ENCODE measurements at places on chromosomes 5 and 9.

DNA sequence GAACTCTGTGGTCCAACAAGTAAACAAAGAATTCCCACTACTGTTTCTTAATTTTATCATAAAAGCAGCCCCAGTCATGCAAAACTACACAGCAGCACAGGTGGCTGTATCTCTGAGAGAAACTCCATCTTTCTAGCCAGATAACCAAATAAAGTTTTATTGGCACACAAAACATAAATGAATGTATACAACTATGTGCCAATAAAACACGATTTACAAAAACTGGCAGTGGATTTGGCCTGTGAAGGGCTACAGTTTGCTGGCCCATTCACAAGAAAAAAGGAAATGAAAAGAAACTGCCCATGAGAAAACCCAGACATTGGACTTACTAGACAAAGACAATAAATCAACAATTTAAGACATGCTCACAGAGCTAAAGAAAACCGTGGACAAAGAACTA, 10.6 kb downstream of the FBXL17 start:
- no peak for DNase-seq

- DNase-seq: no peak
Measured at GRCh38 chr9:16221822-16222547, 648.5 kb downstream of the BNC2 start.

- DNase-seq: no peak
Measured at GRCh38 chr9:91818225-91818585, 131.8 kb downstream of the ROR2 start.

DNA sequence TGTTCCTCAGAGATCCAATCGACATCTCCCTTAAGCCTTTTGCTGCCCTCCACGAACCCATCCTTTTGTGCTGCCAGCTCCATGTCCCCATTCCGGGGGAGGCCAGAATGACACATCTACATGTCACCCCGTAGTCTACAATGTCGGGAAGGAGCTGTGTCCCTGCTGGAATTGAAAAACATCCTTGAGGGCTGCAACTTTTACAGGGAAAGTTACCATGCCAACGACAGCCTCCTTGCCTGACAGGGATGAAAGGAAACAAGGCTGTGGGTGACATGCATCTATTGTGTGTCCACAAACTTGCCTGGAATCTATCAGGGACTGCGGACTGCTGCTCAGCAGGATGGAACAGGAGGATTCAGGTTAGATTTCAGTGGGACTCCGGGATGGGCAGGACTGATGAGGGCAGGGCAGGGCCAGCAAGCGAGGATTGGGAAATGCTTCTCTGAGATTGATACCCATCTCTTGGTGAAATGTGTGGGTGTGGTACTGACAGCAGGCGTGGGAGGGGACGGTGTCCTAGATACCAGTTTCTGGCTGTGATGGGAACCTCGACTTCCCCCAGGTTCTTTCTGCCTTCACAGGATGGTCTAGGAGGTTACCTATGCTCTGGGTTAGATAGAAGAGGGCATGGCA, 25.5 kb downstream of the EGR1 start:
- DNase-seq: no peak

GRCh38 chr5:61018062-61018461, 73.1 kb downstream of the NDUFAF2 start:
- DNase-seq: no peak

DNA sequence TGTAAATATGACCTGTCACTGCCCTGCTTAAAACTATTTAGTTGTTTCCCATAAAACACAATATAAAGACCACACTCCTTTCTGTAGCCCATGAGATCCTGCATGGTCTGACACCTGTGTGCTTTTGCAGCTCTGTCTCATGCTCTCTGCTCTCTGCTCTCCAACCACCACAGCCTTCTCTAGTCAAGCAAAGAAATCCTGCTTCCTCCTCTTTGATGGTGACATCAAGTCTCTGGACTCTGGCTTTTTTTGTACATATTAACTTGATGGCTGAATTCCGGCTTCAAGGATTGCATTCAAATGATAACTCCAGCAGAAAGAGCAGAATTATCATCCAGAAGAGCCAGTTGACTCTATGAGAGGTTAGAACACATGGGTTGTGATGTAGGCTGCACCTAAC, 58.2 kb downstream of the CHSY3 start:
- DNase-seq: no peak

- DNase-seq: no peak
Measured at GRCh38 chr5:103918668-103919367, 356.2 kb upstream of the NUDT12 start.

DNA sequence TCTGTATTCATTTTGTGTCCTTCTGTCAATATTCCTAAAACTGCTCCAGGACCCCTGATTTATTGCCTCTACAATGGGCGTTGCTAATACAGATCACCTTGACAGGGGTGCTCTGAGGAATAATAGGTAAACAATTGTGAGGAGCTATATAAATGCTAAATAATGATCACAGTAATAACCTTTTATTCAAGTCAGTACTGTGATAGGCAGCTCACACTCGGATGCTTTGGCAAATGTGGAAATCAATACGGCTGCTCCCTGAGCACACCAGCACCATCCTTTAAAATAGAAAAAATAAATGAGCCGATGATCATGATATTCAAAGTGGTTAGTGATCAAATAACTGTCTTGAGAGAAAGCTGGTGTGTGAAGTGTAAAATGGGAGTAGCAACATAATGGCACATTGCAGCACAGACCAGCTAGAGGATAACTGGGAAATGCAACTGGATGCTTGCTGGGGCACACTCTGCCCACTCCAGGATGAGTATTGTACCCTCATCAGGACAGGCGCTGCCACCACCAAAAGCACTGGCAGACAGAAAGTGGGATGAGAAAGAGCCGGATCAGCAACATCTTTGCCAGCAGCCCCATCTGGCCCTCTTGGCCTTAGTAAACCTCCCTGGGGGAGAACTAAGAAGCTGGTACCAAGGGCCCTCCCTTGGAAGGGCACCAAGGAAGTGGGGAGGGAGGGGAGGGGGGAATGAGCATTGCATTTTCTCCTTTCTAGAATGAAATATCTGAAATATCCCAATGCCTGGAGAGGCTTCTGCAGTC, 69.4 kb upstream of the SPATA31D4 start:
- no peak for DNase-seq

GRCh38 chr5:180071531-180072255, at the start of gene RNF130:
TSS of gene RNF130 (minus strand) at chr5:180071759. CDS start at chr5:180071702, 57 bp downstream.
- peak; percentile 88 for DNase-seq

- DNase-seq: no peak
Measured at GRCh38 chr9:33378121-33378795, 24.1 kb downstream of the AQP7 start.

DNA sequence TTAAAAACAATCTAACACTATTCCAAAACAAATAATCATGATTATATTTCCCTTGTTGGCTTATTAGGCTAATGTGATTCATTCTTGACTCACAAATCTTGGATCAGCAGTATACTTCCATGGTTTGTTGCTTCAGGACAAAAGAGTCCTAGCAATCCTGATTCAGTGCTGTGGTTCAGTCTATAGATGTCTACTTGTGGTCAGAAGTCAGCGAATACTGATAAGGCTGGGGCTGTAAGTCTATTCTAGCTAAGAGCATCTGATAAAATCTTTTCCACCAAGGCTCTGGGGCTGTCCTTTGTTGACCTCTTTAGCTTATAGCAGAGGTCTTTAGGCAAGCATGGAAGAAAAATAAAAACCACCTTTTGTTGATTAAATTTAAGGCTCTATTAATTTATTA, 4.4 kb upstream of the SMIM3 start:
- DNase-seq: no peak

GRCh38 chr5:10485142-10485795, 43.6 kb downstream of the ROPN1L start:
- DNase-seq: no peak

GRCh38 chr5:1527533-1528205, 3.9 kb upstream of the LPCAT1 start:
- no peak for DNase-seq
